Cerebellar nuclear complex (tissue), 1 donor: ENCODE measurements at places on chromosomes 4 and X.
A peak's percentile ranks its signal among the peaks of the same experiment; 100 is the strongest.

- no peak for DNase-seq
Observed at GRCh38 chr4:118154649-118155048, 120.4 kb downstream of the NDST3 start.

DNA sequence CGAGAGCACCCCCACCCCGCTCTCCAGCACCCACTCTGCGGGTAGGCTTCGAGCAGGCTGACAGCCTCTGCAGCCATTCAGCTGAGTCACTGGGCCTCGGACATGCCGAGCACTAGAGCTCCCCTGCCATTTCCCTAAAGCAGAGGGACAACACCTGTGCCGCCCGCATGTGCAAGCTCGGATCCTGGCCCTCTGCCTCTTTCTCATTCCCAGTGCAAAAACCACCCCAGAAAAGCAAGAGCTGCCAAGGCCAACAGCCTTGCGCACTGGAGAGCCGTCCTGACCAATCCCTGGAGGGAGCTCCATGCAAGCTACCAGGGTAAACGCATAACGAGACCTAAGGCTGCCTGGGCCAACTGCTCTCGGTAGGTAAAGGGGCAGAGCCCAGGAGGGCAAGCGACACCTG, 5.3 kb downstream of the HCFC1 start:
- peak; percentile 65 for DNase-seq

- no peak for DNase-seq
Observed at GRCh38 chr4:48985602-48985975, 486 bp upstream of the CWH43 start.

GRCh38 chr4:74364652-74365491, at the start of gene EREG:
Gene EREG, plus strand, starts transcription at chr4:74365145. Its CDS starts 164 bp downstream, at chr4:74365309.
- DNase-seq = no peak

DNA sequence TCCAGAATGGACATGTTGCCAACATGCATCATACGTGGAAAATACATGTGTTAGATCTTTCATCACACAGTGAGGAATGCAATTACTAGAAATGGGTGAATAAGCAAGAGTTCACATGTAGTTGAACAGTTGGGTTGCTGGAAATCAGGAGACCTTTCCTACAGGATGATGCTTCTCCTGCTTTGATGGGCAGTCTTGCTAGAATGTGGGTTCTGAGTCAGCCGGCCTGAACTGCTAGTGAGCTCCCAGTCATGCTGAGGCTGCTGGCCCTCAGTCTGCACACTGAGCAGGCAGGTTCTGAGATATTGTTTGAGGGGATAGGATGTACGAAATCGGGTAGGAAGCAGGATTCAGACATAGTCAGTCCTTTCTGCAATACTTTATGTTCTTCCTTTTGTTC, 20.2 kb downstream of the MSL3 start:
- DNase-seq = no peak

DNA sequence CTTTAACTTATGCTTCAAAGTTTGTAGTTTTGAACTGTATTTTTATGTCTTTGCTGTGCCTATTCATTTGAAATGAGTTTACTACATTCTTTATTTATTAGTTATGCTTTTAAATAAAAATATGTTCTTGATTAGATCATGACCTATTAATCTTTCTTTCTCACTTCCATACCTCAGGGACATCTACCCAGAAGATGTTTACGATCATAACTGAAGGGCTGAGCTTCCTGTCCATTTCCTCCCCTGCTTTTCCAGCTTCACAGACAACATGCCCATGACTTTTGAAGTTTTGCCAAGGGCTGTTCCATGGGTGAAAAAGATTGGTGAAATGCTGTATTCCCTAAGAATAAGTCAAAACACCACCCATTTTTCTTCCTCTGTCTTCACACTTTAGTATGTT, 99.7 kb upstream of the DDIT4L start:
- DNase-seq = no peak

GRCh38 chrX:63488546-63489373, 137.6 kb upstream of the SPIN4 start:
- peak; percentile 3 for DNase-seq

DNA sequence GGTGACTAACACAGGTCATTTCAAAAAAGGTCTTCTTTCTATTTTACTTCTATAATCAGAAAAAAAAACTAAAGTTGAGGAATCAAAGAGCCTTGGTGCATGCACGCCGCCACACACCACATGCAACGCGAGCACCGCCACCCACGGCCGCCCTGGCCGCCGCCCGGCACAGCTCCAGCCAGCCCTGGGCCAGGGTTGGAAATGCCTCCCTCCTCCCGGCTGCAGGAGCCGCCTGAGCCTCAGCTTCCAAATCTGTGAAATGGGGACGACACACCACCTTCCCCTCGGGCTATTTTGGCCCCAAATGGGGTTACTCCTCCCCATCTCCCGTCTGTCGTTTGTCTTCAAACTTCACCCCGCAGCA, 39.7 kb upstream of the MAN2B2 start:
- no peak for DNase-seq

DNA sequence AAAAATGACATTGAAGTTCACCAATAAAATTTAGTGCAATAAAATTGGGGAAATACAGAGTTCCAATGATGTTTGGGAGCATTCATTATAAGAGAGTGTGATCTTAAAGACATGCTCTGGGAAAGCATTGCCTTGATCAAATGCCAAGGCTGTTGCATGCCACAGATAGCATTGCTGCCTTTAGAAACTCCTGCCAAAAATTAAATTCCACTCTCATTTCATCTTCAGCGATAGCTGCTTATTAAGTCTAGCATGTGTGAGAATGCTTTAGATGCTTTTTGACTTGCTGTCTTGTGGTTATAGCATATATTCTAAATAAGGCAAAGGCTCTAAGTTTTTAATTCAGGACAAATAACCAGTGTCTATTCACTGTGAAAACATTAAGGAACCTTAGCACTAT, 49.3 kb downstream of the NPNT start:
- DNase-seq = no peak

DNA sequence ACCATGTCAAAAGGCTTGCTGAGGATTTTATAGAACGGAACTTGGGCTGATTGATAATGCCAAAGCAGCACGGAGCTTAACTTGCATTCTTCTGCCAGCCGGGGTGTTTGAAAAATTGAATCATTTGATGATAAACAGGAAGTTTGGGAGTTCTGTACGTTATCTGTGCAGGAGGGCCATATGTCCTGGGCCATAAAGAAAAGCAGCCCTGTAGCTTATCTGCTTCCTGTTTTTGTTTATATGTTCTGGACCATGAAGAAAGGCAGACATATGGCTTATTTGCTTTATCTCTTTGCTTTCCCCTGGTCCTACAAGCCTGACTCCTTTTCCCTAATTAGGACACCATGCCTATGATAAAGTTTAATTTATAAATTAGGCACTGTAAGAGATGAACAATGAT, 62.4 kb downstream of the HOPX start:
- DNase-seq = no peak

- no peak for DNase-seq
Observed at GRCh38 chr4:173505924-173506518, 24.0 kb downstream of the HAND2 start.

DNA sequence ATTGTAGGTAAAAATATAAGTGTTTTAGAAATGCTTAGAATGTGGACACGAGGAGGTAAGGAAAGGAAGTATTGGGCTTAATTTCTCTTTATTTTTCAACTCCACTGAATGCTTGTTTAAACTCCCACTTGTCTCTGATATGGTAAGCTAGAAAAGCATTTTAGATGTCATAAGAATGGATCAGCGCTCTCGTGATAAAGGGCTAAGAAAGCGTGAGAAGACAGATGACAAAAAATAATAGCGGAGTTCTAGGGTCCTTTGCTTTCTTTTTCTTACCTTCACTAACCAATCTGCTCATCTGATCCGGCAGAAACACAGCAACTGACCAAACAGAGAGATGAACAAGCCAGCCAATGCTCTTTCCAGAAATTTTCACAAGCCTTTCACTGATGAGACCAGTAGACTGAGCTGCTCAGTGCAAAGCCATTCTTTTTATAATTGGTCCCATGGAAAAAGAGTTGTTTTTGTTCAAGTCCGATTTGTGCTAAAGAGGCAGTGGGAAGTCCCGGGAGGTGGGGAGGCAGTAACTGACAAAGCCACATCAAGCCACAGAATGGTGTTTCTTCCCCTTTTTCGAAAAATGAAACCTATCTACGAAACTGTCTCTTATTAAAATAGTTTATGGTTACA, at the start of gene TASL:
Gene TASL, minus strand, starts transcription at position 405 of the 630 bp plus-strand sequence. CDS start 17,411 bp downstream, outside the sequence.
- DNase-seq = no peak

DNA sequence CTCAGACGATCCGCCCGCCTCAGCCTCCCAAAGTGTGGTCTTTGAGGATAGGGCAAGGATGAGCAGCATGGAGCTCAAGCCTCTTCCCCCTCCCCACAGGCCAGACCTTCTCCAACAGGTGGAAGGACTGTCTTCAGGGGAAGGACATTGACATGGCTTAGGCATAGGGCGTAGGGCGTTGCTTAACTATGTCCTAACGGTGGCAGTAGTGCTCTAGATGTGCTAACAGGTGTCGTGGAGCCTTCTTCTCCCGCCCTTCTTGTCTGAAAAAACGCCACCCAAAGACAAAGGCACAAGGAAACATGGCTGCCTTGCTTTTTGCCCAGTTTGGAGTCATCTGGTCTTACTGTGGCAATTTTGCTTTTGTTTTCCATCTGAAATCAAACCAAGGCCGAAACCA, 219.8 kb downstream of the OR13H1 start:
- peak; percentile 75 for DNase-seq

GRCh38 chr4:96729641-96730040, 889.7 kb downstream of the PDHA2 start:
- DNase-seq = no peak

GRCh38 chrX:129161108-129161507, 362.2 kb downstream of the SMARCA1 start:
- no peak for DNase-seq

- no peak for DNase-seq
Observed at GRCh38 chr4:74320559-74321118, 12.4 kb downstream of the EPGN start.

GRCh38 chr4:145605941-145606340, 13.2 kb upstream of the MMAA start:
- no peak for DNase-seq

GRCh38 chr4:127759228-127759820, 22.8 kb upstream of the HSPA4L start:
- no peak for DNase-seq

- DNase-seq = no peak
Observed at GRCh38 chrX:40539214-40540142, 41.3 kb upstream of the ATP6AP2 start.

DNA sequence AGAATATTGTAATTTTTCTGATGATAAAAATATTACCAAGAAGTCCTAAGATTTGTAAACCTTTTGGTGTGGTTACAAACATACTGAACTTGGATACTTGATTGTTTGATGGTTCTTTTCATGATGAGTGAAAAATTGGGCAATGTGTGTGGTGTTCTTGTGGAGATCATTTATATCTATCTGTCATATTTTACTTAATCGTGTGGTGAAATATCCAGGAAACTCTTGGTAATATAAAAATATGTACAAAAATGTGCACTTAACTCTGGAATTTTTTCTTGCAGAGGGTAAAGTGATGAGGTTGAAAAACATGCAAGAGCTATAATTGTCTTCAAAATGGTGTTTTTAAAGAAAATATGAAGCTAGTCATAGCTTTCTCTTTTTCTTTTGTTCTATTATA, 2.8 kb downstream of the DCUN1D4 start:
- DNase-seq = no peak

- no peak for DNase-seq
Observed at GRCh38 chrX:153845842-153846241, 15.5 kb upstream of the PDZD4 start.

DNA sequence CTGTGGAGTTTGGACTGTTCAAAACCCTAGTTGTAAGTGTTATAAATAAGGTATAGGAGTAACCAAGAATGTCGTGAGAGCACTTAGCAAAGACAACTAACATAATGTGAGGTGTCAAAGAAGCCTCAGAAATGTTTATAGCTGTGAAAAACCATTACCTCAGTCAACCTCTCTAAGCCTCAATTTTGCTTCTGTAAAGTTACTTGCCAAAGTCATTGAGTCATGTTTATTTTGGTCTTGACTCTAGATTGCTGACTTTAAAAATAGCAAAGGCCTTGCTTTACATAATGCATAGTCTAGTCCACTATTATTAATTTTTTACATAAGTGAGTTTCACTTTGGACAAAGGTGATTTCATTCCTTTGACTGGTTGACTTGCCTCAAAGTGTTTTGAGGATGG, 257.6 kb upstream of the CXXC4 start:
- DNase-seq = no peak

- no peak for DNase-seq
Observed at GRCh38 chrX:140507223-140507981, 2.5 kb upstream of the SOX3 start.

- DNase-seq = no peak
Observed at GRCh38 chrX:3697701-3698279, 15.7 kb downstream of the PRKX start.

DNA sequence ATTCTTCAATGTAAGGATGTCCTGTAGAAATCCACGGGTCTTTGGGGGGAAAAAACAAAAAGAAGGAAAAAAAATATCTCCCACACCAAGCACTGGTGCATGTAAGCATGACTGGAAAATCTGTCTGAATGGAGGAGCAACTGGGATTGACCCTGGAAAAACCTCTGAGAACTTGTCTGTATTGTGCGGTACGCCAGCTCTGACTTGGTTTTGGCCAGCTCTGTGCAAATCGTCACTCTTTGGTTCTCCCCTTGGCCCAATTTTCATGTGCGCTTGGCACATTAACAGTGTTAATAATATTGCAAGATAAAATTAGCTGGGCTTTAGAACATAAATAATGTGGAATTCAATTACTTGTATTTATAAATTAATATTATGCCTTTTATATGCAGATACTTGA, 231.2 kb upstream of the HAND2 start:
- DNase-seq = no peak

- DNase-seq = no peak
Observed at GRCh38 chr4:125042041-125042440, 272.7 kb upstream of the FAT4 start.

DNA sequence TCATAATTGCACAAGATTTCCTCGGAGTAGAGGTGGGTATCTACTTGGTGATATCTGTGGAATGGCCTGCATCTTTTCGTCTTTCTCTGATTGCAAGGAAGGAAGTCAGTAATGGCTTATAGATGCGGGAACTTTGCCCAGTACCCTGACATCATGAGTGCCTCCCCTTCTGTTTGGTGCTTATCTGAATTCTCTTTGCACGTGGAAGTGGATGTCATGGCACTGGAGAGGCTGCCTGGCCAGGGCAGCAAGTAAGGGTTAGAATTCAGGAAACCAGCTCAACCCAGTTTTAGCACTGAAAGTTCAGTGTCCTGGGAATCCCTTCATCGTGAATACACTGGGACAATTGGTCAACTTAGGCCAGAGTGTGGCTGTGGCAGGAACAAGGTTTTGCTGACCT, 83.5 kb upstream of the RAPGEF2 start:
- no peak for DNase-seq
